CD4-positive, alpha-beta memory T cell (primary cell): ENCODE measurements at places on chromosomes 12 and 14. TPM values are rescaled to one million over a fixed set of nuclear protein-coding genes. Genes with fewer than 3 reads are reported as not detected.
A peak's percentile ranks its signal among the peaks of the same experiment; 100 is the strongest.

The KCNA5 gene
- not detected for total RNA-seq

The GPRC5A gene
- total RNA-seq = not detected

The SLC6A13 gene
- 0.32 TPM for total RNA-seq

The DAO gene
- total RNA-seq = not detected

The RNASE3 gene
- total RNA-seq = not detected

The DNAAF2 gene
- 8.7 TPM for total RNA-seq

The GNG2 gene
- total RNA-seq = 84.8 TPM

The INSM2 gene
- not detected for total RNA-seq

The TEX52 gene
- not detected for total RNA-seq

The RAD51AP1 gene
- 1.5 TPM for total RNA-seq

The KRT75 gene
- total RNA-seq = not detected

The IL22 gene
- total RNA-seq = not detected

The KRT1 gene
- 0.67 TPM for total RNA-seq

The CELA1 gene
- total RNA-seq = 0.36 TPM

The GPR65 gene
- 14.2 TPM for total RNA-seq

The PA2G4 gene
- 106 TPM for total RNA-seq

The RD3L gene
- not detected for total RNA-seq

The CCDC60 gene
- not detected for total RNA-seq

DNA sequence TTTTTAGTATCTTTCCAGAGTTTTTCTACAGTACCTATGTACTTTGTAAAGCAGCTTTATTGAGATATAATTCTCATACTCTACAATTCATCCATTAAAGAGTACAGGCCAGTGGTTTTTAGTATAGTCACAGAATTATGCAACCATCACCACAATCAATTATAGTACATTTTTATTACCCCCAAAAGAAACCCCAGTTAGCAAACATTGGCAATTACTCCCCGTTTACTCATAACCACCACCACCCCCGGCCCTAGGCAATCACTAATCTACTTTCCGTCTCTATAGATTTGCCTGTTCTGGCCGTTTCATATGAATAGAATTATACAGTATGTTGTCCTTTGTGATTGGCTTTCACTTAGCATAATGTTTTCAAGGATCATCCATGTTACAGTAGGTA, 119.8 kb downstream of the KICS2 start:
- DNase-seq = no peak

- no peak for DNase-seq
Measured at GRCh38 chr14:55438066-55438683, 2.2 kb downstream of the TBPL2 start.

GRCh38 chr14:68576496-68577244, 216.2 kb downstream of the ZFP36L1 start:
- no peak for DNase-seq

- DNase-seq = no peak
Measured at GRCh38 chr14:89167705-89168104, 249.3 kb downstream of the FOXN3 start.

DNA sequence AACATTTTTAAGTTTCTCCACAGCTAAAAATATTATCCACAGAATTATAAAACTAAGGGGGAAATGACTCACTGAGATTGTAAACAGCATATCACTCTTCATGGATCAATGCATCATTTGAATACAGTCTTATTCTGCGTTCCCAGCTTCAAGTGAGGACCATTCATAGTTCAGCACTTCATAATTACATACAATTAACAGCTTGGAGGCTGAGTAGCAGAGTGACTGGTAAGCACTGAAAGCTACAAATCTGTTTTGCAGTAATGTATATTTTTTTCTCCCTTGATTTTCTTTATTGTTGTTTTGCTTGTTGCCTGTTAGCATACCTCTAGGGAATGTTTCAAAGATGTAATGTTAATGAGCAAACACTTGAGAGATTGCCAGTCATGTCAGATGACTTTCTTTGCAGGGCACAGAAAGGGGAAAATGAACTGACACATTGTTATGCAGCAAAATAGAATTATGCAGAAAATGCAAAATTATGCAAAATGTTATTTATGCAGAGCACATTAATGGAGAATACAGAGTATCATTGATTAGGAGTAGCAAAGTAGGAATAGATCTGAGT, 138.6 kb downstream of the RPS29 start:
- DNase-seq = no peak

- DNase-seq = no peak
Measured at GRCh38 chr12:132632521-132633228, 14.1 kb downstream of the P2RX2 start.

- peak; percentile 98 for DNase-seq
Measured at GRCh38 chr12:109713187-109714070, at the start of gene FAM222A. Gene FAM222A, plus strand, starts transcription at chr12:109713825. Its CDS starts 30,322 bp downstream, at chr12:109744147.

- DNase-seq = no peak
Measured at GRCh38 chr14:24238123-24238522, 4.3 kb downstream of the TINF2 start.

GRCh38 chr12:6177642-6178358, 22.4 kb upstream of the CD9 start:
- DNase-seq = no peak

GRCh38 chr12:53461059-53461458, 9.2 kb downstream of the PCBP2 start:
- no peak for DNase-seq

DNA sequence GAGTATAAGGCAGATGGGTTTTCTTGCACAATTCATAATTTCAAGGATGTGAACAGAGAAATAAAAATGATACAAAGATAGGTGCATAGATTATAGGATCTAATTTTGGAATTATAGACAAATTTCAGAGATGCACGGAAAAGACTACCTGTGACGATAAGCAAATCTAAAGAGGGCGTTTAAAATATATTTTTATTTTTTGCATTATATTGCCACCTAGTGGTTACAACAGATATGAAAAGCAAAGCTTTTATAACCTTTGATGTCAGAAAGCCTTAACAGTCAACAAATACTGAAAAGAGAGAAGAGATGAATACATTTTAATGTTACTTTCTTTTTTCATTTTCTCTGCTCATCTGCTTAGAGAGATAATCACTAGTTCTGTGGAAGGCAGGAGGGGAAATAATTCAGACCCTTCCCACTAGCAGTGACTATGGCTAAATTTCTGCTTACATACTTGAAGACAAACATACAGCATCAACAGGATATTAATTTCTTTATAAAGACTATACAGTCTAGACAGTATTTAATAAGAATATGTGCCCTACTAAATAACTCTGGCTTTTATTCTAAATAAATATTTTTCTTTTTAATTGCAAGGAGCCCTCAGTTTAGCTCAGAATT, 46.3 kb downstream of the NTS start:
- peak; percentile 1 for DNase-seq

DNA sequence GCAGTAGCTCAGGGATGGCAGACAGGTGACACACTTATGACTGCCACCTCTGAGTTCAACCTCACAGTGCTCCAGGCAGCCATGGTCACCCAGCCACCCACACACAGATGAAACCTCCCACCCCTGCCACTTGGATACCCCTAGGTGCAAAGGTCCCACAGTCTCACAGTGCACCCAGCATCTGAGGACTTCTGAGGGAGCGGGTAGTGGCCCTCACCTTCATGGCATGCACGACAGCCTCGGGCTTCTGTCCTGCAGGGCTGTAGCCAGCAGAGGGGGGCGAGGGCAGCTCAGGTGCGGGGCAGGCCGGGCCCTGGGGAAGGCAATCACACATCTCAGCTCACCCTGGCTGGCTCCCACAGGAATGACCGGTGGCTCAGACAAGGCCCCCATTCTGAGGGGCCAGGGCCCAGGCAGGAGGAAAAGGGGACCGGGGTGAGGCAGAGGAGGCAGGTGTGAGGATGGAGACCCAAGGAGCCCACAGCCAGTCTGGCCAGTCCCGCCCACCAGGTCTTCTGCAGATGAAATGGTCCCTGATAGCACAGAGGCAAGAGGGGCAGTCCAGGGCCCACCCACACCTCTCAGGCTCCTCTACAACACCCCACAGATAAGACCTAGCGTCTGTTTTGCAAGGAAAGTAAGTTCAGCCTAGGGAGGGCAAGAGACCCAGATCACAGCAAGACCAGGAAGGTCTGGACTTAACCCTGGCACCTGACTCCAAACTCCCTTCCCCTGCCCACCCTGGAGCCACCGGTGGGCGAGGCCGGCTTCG, 35.8 kb downstream of the CCNK start:
- no peak for DNase-seq

GRCh38 chr12:27549801-27550652, 26.0 kb downstream of the PPFIBP1 start:
- DNase-seq = no peak

DNA sequence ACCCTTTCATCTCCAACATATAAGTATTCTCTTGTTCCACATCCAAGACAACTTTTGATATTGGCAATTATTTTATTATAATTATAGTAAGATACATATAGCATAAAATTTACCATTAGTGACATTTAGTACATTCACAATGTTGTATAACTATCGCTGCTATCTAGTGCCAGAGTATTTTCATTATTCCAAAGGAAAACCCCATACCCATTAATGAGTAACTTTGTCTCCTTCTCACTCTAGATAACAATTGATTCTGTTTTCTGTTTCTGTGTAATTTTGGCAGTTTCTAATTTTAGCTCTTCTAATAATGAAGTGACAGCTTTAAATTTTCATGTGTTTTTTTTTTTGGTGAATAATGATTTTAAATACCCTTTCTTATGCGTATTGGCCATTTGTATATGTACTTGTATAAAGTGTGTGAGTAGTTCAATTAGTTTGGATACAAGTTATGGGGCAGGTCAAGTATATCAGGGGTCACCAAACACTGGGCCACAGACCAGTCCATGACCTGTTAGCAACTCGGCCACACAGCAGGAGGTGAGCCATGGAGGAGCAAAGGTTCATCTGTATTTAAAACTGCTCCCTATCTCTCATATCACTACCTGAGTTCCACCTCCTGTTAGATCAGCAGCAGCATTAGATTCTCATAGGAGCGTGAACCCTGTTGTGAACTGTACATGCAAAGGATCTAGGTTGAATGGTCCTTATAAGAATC, 97.2 kb upstream of the SYT1 start:
- DNase-seq = no peak

- no peak for DNase-seq
Measured at GRCh38 chr12:7026854-7027253, 8.6 kb upstream of the LPCAT3 start.

GRCh38 chr12:84412226-84412625, 500.4 kb downstream of the SLC6A15 start:
- no peak for DNase-seq

- no peak for DNase-seq
Measured at GRCh38 chr12:121915841-121916321, 2.5 kb upstream of the CFAP251 start.

GRCh38 chr14:87489196-87489819, 503.7 kb downstream of the GALC start:
- no peak for DNase-seq

DNA sequence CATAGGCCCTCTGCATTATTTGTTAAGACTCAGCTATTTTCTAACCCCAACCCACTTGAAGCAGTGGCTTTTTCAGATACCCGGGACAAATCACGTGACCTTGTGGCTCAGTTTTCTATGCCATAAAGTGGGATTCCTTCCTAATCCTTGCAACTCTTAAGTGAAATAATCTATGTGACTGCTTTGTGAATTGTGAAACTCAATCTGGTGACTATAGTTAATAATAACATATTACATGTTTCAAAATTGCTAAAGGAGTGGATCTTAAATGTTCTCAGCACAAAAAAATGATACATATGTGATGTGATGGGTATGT, 17.3 kb downstream of the EML1 start:
- no peak for DNase-seq

GRCh38 chr12:105365231-105365630, 34.7 kb downstream of the C12orf75 start:
- DNase-seq = no peak

DNA sequence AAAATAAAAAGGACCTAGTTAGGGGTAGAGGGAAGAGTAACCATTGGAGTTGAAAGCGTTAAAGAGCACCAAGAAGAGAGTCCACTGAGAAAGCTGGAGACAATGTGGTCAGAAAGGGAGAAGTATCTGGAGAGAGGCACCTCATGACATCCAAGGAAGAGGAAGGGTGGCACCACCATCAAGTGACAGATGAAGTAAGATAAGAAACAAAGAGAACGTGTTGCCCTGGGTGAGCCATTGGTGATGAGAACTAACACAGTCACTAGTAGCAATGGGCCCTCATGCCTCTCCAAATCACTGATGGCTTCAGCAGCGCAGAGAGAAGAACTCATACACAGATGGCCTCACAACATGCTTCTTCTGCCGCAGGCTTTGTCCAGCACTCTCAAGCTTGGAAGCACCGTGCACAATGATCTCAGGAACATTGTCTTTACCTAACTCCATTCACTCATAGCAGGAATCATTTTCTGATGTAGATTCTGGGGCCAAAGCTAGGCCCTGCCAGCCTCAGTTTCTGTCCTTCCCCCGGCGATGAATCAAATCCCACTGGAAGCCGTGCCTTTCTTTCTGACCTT, 252.9 kb downstream of the DPF3 start:
- no peak for DNase-seq

- no peak for DNase-seq
Measured at GRCh38 chr14:94598506-94598815, 13.7 kb upstream of the SERPINA3 start.

- DNase-seq = no peak
Measured at GRCh38 chr12:29655861-29656260, 127.9 kb downstream of the TMTC1 start.

- no peak for DNase-seq
Measured at GRCh38 chr12:132449565-132450417, 40.2 kb upstream of the FBRSL1 start.

DNA sequence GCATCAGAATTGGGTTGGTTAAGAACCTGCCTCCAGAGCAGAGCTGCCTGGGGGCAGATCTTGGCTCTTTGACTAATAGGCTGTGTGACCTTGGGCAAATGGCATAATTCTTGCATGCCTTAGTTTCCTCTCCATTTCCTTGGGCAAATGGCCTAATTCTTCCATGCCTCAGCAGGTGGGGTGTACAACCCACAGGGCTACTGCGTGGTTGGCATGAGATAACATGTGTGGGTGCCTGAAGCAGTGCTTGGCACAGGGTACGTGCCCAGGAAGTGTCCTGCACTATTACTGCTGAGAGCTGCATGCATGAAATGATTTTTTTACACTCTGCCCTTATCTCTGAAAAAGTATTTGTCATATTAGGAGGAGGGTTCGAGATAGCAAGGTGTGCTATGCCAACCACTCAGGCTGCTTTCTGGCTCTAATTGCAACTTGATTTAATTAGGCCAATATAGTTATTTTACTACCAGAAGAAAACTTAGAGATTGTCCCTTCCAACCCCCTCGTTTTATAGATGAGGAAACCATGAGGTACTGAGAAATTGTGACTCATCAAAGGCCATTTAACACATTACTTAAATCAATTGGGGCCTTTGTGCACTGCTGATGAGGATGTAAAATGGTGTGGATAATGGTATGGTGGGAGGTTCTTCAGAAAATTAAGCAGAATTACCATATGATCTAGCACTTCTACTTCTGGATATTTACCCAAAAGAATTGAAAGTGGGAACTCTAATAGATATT, 161.6 kb upstream of the HIF1A start:
- no peak for DNase-seq
